ENCODE measurements at places on chromosomes 6 and 20. TPM values are rescaled to one million over a fixed set of nuclear protein-coding genes. Genes with fewer than 3 reads are reported as not detected.

The PTCHD4 gene
- total RNA-seq, result not detected

The C20orf204 gene
- total RNA-seq, result 5.8 TPM

- peaks cover 4% of the 10 kb centered on the region for H3K27me3 ChIP-seq
- no peak for DNase-seq
- H3K36me3 ChIP-seq, result no peaks in the 10 kb centered on the region
- no peaks in the 10 kb centered on the region for H3K4me1 ChIP-seq
- no peak overlapping the region for H3K27ac ChIP-seq
Observed at GRCh38 chr6:12260458-12261093, 29.6 kb upstream of the EDN1 start.

DNA sequence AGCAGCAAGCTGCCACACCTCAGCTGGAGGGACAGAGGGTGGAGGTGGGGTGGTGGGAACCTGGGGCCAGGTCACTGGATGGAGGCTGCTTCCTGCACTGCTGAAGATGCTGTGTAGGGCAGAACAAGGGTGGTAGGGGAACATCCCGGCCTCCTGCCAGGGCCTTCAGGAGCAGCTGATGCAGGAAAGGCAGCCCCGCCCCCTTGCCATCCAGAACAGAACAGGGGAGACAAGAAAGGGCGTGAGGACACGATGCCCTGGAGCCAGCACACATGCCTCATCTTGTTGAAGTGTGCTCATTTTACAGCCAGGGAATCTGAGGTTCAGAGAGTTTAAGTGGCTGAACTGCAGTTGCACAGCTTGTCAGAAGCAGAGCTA is 43.1 kb upstream of the PHACTR3 start:
- H3K36me3 ChIP-seq, result no peaks in the 10 kb centered on the region
- H3K27me3 ChIP-seq, result peaks cover 3% of the 10 kb centered on the region
- H3K4me3 ChIP-seq, result no peak overlapping the region
- H3K27ac ChIP-seq, result no peak overlapping the region

DNA sequence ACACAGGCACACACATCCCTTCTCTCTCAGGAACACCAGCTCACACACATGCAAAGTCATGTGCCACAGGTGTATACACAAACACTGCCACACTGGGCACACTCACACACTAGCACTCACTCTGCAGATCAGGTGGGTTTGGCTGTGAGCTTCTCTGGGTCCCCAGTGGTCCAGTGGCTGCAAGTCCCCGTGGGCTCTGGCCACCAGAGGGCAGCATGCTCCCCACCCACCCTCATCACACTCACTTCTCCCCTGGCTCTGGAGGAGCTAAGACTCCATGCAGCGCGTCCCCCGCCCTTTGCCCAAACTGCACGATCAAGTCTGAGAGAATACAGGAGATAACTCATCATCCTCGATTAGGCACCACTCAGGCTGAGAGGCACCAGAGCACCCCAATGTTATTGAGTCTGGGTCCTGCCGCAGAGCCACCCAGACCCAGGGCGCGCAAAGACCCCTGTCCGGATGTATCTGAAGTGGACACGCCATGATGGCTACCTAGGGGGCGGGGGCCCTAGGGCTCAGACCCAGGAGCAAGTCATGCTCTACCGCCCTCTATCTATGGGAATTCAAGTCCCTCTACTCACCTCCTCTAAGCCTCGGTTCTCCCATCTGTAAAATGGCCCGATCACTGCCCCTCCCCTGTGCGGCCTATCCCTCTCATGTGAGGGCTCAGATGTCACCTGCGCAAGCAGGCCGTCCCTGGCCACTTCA is 90.5 kb downstream of the GRM4 start:
- H3K27ac ChIP-seq, result no peak overlapping the region
- H3K4me3 ChIP-seq, result no peak overlapping the region
- DNase-seq, result peak; percentile 79
- H3K36me3 ChIP-seq, result no peaks in the 10 kb centered on the region
- H3K27me3 ChIP-seq, result peaks cover 20% of the 10 kb centered on the region

GRCh38 chr20:12882832-12883506 is 125.8 kb upstream of the SPTLC3 start:
- H3K27ac ChIP-seq, result no peak overlapping the region
- no peaks in the 10 kb centered on the region for H3K4me1 ChIP-seq
- no peak for DNase-seq
- H3K4me3 ChIP-seq, result no peak overlapping the region
- peaks cover 5% of the 10 kb centered on the region for H3K27me3 ChIP-seq
- no peaks in the 10 kb centered on the region for H3K36me3 ChIP-seq

DNA sequence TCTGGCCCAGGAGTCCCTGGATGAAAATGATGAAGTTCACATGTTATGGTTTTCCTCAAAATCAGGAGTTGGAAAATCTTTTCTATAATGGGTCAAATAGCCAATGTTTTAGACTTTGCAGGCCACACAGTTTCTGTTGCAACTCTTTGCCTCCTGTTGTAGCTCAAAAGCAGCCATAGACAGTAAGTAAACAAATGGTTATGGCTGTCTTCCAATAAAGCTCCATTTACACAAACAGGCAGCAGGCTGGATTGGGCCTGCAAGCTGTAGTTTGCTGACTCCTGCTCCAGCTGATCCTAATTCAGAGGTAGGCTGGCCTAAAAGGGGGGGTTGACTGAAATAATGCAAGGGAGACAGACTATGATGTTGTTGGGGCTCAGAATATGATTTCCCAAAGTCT is 33.0 kb downstream of the METTL24 start:
- H3K4me3 ChIP-seq, result no peak overlapping the region
- H3K4me1 ChIP-seq, result peaks cover 17% of the 10 kb centered on the region
- H3K27me3 ChIP-seq, result no peaks in the 10 kb centered on the region

DNA sequence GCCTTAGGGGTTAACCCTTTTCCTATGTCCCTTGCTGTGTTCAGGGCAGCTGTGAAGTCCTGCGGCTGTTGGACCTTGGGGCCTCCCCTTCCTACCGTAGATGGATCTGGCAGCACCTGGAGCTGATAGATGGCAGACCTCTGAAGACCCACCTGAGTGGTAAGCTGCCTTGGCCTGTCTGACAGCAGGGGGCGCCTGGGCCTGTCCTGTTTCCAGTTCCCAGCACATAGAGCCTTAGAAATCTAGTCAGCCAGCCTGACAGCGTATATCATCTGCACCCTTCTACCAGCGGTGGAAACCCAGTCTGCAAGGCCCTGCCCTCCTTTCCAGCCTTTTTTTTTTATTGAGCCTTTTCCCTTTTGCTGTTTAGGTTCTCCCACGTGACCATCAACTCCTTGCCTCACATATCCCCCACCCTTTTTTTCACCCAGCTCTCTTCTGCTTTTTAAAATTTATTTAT is 26.6 kb downstream of the CNBD2 start:
- no peak overlapping the region for H3K27ac ChIP-seq
- peaks cover 5% of the 10 kb centered on the region for H3K4me1 ChIP-seq
- H3K36me3 ChIP-seq, result no peaks in the 10 kb centered on the region
- DNase-seq, result peak; percentile 81
- H3K4me3 ChIP-seq, result no peak overlapping the region

DNA sequence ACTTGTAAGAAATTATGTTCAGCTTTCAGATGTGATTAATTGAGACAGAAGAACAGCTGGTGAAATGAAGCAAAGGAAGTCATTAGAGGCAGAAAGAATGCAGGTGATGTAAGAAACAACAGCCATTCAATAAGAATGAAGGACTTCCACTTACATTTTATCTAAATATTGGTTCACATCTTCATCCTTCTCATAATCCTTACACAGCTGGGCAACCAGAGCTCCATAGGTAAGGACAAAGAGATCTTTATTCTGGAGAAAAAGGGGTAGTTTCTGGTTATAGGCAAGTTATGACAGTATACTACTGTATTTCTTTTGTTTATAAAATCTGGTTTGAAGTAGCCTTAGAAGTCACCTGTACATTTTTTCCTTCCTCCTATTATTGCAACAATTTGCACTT is 2.3 kb downstream of the TRAPPC3L start:
- H3K4me3 ChIP-seq, result no peak overlapping the region
- H3K4me1 ChIP-seq, result no peaks in the 10 kb centered on the region
- no peak overlapping the region for H3K27ac ChIP-seq
- no peak for DNase-seq
- H3K36me3 ChIP-seq, result no peaks in the 10 kb centered on the region

GRCh38 chr6:41577356-41578216 is 31.4 kb downstream of the FOXP4 start:
- no peaks in the 10 kb centered on the region for H3K4me1 ChIP-seq
- H3K36me3 ChIP-seq, result no peaks in the 10 kb centered on the region
- no peak for DNase-seq
- no peak overlapping the region for H3K4me3 ChIP-seq
- no peaks in the 10 kb centered on the region for H3K27me3 ChIP-seq

- DNase-seq, result no peak
- H3K27me3 ChIP-seq, result no peaks in the 10 kb centered on the region
- H3K36me3 ChIP-seq, result no peaks in the 10 kb centered on the region
- H3K27ac ChIP-seq, result no peak overlapping the region
- no peaks in the 10 kb centered on the region for H3K4me1 ChIP-seq
- H3K4me3 ChIP-seq, result no peak overlapping the region
Observed at GRCh38 chr6:122735582-122735981, 43.9 kb upstream of the FABP7 start.

DNA sequence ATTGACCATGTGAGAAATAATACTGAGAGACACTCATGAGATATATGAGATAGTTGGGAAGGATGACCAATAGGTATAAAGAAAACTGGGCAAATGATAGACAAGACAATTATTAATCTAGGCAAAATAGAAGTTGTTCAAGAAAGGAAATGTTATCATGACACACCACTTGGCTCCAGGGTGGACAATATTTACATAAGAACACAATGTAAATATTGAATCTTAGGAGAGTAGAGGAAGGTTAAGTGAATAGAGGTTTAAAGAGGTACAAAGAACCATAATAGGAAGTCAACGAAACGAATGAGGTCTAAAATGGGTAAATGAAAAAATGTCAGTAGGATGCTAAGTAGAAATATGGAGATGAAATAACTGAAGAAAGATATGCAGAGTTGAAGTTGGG is 126.5 kb downstream of the MBOAT1 start:
- no peaks in the 10 kb centered on the region for H3K4me1 ChIP-seq
- H3K27me3 ChIP-seq, result no peaks in the 10 kb centered on the region
- no peak overlapping the region for H3K4me3 ChIP-seq
- DNase-seq, result no peak
- no peaks in the 10 kb centered on the region for H3K36me3 ChIP-seq
- H3K27ac ChIP-seq, result no peak overlapping the region

GRCh38 chr6:42095776-42096541 is 45.6 kb downstream of the TAF8 start:
- no peak overlapping the region for H3K4me3 ChIP-seq
- no peaks in the 10 kb centered on the region for H3K36me3 ChIP-seq
- no peaks in the 10 kb centered on the region for H3K4me1 ChIP-seq
- H3K27ac ChIP-seq, result no peak overlapping the region
- no peak for DNase-seq

- no peaks in the 10 kb centered on the region for H3K4me1 ChIP-seq
- no peak overlapping the region for H3K27ac ChIP-seq
- H3K27me3 ChIP-seq, result no peaks in the 10 kb centered on the region
- H3K4me3 ChIP-seq, result no peak overlapping the region
- H3K36me3 ChIP-seq, result no peaks in the 10 kb centered on the region
Observed at GRCh38 chr20:64024141-64024990, 11.6 kb upstream of the C20orf204 start.

DNA sequence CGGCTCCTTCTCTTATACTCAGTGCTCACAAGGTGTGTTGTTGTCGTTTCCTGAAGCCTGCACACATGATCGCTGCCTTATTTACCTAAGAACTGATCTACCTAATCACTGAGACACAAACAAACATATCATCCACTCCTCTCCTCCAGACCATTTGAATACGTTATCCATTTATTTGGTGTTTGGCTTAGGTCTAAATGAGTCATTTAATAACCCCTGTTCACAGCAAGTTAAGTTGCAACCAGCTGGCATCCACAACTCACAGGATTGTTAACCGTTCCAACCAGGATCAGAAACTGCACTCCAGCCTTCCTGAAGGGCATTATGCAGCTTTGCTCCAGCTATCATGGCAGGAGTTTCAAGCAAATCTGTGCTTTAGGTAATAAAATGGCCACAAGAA is 511.1 kb upstream of the MAP3K7 start:
- no peak for DNase-seq
- H3K36me3 ChIP-seq, result no peaks in the 10 kb centered on the region
- H3K4me3 ChIP-seq, result no peak overlapping the region
- H3K4me1 ChIP-seq, result no peaks in the 10 kb centered on the region
- H3K27me3 ChIP-seq, result no peaks in the 10 kb centered on the region
- no peak overlapping the region for H3K27ac ChIP-seq

DNA sequence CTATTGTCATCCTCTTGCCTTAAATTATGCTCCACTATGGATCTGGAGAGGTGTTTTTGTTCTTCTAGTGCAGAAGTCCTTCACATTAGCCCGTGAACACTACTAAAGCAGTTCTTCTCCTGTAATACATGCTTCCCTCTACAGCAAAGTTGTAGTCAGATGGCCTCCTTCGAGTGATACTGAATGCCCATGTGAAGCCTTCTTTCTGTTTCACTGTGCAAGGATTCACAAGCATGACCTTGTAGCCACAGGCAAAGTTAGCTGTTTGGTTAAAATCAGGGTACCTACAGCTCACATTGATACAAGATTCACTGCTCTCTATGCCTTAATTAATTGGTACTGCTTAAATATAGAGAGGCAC is 47.6 kb downstream of the ARHGAP18 start:
- no peak overlapping the region for H3K27ac ChIP-seq
- H3K36me3 ChIP-seq, result no peaks in the 10 kb centered on the region
- H3K4me3 ChIP-seq, result no peak overlapping the region

DNA sequence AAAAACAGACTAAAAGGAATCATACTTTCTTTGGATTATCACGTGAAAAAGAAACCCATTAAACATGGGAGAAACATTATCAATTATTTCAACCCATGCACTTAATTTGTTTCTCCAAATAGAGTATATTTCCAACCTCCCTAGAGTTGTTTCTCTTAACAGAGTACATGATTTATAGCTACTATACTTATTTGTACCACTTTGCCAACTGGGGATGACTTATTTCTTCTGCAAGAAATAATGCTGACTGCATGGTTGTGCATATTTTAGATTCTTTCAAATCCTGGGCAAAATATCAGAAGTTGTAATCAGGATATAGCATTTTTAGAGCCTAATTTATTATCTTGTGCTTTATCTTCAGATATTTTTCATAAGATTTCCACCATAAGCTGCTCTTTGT is 629.1 kb upstream of the EYS start:
- no peaks in the 10 kb centered on the region for H3K36me3 ChIP-seq
- no peaks in the 10 kb centered on the region for H3K4me1 ChIP-seq
- H3K27ac ChIP-seq, result no peak overlapping the region
- no peaks in the 10 kb centered on the region for H3K27me3 ChIP-seq
- DNase-seq, result no peak
- no peak overlapping the region for H3K4me3 ChIP-seq

- H3K36me3 ChIP-seq, result no peaks in the 10 kb centered on the region
- H3K4me3 ChIP-seq, result no peak overlapping the region
- DNase-seq, result no peak
- H3K27me3 ChIP-seq, result no peaks in the 10 kb centered on the region
- no peaks in the 10 kb centered on the region for H3K4me1 ChIP-seq
Observed at GRCh38 chr6:91852252-91852651, 1265.4 kb upstream of the MAP3K7 start.

DNA sequence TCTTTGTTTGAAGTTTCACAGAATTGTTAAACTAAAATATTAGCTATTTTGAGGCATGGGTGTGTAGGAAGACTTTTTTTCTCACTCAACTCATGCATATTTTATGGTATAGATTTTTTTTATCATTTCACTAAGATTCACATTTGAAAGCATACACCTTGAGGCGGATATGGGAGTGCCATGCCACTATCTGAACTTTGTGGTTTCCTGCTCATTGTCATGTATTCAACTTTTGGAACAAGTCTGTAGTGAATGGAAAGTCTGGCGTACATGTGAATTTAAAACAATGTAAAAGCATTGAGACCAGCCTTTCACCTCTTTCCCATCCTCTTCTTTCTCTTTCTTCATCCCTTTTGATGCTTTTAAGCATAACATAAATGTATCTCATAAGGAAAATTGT is 147.9 kb downstream of the TPBG start:
- H3K36me3 ChIP-seq, result peaks cover 8% of the 10 kb centered on the region
- H3K4me1 ChIP-seq, result no peaks in the 10 kb centered on the region
- no peak overlapping the region for H3K27ac ChIP-seq
- H3K4me3 ChIP-seq, result no peak overlapping the region
- no peak for DNase-seq
